ENCODE measurements at places on chromosomes 3 and 15.
A peak's percentile ranks its signal among the peaks of the same experiment; 100 is the strongest.

DNA sequence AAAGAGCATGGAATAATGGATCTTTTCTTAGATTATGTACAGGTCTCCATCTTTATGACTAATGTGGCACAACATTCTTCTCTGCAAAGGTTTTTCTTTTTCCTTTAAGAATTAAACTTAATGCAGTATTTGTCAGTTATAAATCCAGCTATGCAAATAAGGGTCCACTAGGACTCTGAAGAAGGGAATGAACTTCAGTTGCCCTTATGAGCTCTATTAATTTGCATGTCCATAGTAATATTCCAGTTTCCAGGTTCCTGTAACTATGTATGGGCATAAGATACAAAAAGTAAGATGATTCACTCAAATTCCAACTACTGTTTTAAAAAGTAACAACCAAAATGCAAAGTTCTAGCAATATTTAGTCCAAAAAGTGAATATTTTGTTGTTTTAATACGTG is 337.4 kb downstream of the NLGN1 start:
- no peak for DNase-seq

DNA sequence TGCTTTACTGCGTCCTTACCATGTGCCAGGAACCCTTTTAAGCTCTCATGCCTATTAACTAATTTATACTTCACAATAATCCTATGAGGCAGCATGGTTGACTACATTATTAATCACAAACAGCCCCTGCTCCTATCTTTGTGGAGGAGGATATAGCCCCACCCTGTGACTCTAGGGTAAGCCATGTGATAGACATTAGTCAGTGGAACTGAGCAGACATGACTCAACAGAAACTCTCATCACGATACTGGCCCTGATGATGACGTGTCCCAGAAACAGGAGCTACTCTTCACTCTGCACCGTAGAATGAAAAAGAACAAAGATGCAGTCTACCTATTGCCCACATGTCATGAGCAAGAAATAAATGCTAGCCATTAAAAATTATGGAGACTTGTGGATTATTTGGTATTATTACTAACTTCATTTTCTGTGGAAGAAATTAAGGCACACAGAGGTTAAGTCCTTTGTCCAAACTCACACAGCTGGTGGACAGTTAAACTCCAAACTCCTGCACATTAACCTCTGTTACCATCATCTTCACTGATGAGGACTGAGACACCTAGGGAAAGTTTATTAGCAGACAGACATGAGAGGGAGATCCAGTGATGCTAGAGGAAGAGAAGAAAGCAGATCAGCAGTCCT is 51.2 kb downstream of the CFAP20DC start:
- DNase-seq = no peak

GRCh38 chr3:161474741-161475140 is 21.9 kb upstream of the OTOL1 start:
- DNase-seq = no peak

- DNase-seq = peak; percentile 60
These were observed 121.2 kb downstream of the TLE3 start for GRCh38 chr15:69976366-69976994.

- no peak for DNase-seq
These were observed 176.1 kb upstream of the THBS1 start for GRCh38 chr15:39404767-39405181.

DNA sequence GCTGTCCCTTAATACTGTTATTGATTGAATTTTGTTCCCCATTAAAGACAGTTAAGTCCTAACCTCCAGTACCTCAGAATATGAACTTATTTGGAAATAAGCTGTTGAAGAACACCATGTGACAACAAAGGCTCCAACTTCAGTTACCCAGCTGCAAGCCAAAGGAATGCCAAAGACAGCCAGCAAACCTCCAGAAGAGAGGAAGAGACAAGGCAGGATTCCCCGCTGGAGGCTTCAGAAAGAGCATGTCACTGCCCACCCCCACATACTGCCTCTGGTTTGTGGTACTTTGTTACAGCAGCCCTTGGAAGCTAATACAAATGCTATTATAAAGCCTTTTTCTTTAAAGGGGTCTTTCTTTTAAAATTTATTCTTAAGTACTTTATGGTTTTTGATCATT is 18.4 kb upstream of the NEK10 start:
- no peak for DNase-seq

- DNase-seq = no peak
These were observed 371.4 kb downstream of the SOX2 start for GRCh38 chr3:182083112-182083511.

GRCh38 chr3:53114412-53115074 is 15.7 kb downstream of the RFT1 start:
- no peak for DNase-seq

DNA sequence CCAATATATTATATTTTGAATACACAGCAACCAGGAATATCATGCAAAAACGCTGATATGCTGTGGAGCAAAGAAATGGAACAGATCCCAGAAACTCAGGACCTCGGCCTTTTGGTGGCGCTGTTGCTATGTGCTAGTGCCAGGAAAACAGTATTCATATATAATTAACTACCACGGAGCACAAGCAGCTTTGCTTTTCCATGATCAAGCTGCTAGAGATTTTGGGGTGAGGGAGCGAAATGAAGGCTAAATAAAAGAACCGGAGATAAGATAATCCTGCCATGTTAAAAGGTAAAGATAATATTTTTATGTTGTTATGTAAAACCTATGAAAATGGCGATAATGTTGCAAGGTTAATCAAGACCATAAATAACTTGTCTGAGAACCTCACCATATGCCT is 157.7 kb upstream of the FAM3D start:
- no peak for DNase-seq

GRCh38 chr3:107884028-107884427 is 206.8 kb downstream of the CD47 start:
- DNase-seq = no peak

DNA sequence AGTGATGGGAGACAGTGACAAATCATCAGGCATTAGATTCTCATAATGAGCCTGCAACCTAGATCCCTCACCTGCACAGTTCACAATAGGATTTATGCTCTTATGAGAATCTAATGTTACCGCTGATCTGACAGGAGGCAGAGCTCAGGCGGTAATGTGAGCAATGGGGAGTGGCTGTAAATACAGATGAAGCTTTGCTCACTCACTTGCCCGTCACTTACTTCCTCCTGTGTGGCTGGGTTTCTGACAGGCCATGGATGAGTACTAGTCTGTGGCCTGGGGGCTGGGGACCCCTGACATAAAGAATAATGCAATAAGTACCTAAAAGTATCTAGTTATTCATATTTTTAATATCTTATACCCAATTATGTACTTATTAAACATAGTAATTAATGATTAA is 15.6 kb downstream of the IQCB1 start:
- no peak for DNase-seq

GRCh38 chr3:190396001-190396400 is 8.0 kb downstream of the CLDN16 start:
- no peak for DNase-seq

DNA sequence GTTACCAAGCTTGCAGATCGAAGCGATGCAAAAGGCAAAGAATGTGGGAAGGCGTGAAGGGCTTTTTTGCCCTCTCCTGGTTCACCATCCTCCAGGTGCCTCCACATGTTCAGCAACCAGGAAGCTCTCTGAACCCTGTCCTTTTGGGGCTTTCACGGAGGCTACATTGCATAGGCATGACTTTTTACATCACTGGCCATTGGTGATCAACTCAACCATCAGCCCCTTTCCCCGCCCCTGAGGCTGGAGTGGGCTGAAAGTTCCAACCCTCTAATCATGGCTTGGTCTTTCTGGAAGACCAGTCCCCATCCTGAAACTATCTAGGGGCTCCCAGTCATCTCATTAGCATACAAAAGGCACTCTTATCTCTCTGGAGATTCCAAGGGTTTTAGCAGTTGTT is 52.6 kb downstream of the UACA start:
- DNase-seq = no peak

- DNase-seq = no peak
These were observed 121.9 kb upstream of the CTDSPL start for GRCh38 chr3:37739579-37740290.
